ENCODE measurements at places on chromosomes 4 and X. TPM values are rescaled to one million over a fixed set of nuclear protein-coding genes. Genes with fewer than 3 reads are reported as not detected.

Gene MXRA5
- 6.6 TPM for total RNA-seq

Gene ANOS1
- total RNA-seq, result 29.6 TPM

Gene SLC6A14
- not detected for total RNA-seq

Gene FABP2
- total RNA-seq, result not detected

Gene GNRHR
- not detected for total RNA-seq

Gene TEX13C
- total RNA-seq, result not detected

Gene FGB
- not detected for total RNA-seq

Gene C4orf51
- total RNA-seq, result not detected

Gene PDZD4
- under 0.01 TPM for total RNA-seq

Gene XAGE2
- not detected for total RNA-seq

Gene CLTRN
- 0.42 TPM for total RNA-seq

Gene CT45A5
- total RNA-seq, result not detected

Gene SYNPO2
- 48.1 TPM for total RNA-seq

Gene CENPVL1
- total RNA-seq, result not detected

Gene FRG2
- not detected for total RNA-seq

Gene RAB33A
- 9.8 TPM for total RNA-seq

Gene PPM1K
- 26.0 TPM for total RNA-seq

Gene MAGEA9B
- total RNA-seq, result not detected

Gene RBM46
- not detected for total RNA-seq

Gene PLCXD1
- 27.5 TPM for total RNA-seq

Gene GUCY1B1
- total RNA-seq, result 4.9 TPM

Gene MAGEC3
- total RNA-seq, result not detected

Gene UXT
- 125 TPM for total RNA-seq

Gene HSFX1
- total RNA-seq, result 0.89 TPM

Gene TIMM17B
- total RNA-seq, result 34.1 TPM

Gene BGN
- 34.1 TPM for total RNA-seq

Gene VCX2
- not detected for total RNA-seq

Gene SRPX2
- 122 TPM for total RNA-seq

Gene SLC9B1
- total RNA-seq, result 0.89 TPM

Gene CYTL1
- 1.5 TPM for total RNA-seq

Gene AWAT2
- not detected for total RNA-seq

Gene PNMA6A
- 3.9 TPM for total RNA-seq

Gene STOX2
- total RNA-seq, result 2.2 TPM

Gene MGAT4D
- not detected for total RNA-seq

Gene HSD17B13
- total RNA-seq, result 0.30 TPM

Gene SNCA
- total RNA-seq, result 27.9 TPM

Gene NDNF
- 1.5 TPM for total RNA-seq

Gene GAGE12E
- total RNA-seq, result not detected

Gene HOPX
- total RNA-seq, result 0.14 TPM

Gene DRD5
- not detected for total RNA-seq
